ENCODE measurements at places on chromosomes 1 and 21.

DNA sequence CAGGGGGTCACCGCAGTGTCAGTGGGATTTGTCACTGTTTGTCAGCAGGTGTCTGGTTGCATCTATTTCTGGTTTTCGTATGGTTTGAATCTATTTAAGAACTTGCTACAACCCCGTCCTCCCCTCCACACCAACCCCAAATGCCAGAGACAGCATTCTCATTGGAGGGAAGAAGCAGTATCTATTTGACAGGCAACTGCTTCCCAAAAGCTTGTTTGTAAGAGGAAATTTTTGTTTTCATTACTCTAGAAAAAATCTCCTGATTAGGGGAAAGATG is 54.4 kb downstream of the NR5A2 start:
- no peak for DNase-seq

GRCh38 chr1:115647047-115647446 is 5.3 kb downstream of the VANGL1 start:
- no peak for DNase-seq

DNA sequence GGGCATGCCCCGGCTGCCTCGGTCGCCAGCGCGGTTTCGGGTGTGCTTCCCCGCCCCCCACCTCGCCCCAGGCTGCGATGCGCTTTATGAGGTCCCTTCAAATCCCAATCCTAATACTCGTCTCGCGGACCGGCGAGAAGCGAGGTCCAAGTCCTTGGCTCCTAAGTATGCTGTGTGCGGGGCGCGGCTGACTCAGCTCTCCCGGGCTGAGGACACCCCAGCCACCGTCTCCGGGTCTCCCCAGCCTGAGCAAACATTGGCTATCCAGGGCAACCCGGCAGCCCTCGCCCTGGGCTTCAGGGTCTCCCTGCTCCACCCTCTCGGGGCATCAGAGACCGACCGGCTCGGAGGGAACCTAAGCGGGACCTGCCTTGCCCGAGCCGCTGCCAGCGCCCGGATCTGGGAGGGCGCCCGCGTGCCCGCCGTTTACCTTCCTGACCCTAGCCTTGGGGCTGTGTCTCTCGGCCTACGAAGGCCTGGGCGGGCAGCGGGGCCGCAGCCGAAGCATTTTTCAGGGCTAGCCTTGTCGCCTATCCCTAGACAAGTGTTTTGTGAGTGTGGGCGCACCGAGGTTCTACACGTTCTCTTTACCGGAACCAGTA is 1.2 kb downstream of the ITPKB start:
- DNase-seq = peak; percentile 24

- no peak for DNase-seq
Measured at GRCh38 chr21:34336756-34337391, 26.9 kb upstream of the KCNE2 start.

DNA sequence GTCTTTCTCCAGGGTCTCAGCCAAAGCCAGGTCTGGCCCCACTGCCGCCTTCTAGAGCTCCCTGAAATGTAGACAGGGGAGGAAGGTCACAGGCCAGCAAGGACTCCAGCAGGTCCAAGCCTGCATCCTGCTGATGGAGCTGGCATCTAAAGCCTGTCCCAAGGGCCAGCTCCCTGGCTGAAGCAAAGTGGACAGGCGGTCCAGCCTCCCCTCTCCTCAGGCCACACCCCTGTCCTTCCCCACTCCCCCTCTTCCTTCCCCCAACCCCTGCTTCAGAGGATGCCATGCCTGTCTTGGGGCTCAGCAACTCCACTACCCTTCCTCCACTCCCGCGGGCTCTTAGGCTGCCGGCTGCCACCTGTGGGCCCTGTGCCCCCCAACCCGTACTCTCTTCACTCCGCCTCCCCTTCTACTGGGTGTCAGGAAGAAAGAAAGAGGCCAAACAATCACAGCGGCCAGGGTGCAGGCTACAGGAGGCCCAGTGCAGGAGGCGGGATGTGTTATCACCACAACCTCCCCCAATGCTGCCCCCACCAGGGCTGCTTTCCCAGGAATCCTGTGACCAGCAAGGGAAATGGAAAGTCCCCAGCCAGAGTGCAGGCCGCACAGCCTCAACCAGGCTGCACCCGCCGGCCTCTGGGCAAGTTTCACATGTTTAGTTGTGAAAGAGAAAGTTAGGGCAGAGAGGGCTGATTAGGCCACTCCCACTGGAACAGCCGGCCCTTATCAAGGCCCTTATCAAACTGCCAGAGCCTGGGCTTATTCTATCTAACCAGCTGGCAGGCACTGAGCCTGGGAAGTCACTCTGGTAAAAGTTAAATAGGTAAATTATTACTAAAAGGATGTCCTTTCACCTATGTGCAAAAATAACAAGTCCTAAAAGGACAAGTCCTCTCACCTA is 34.1 kb downstream of the ACOT7 start:
- DNase-seq = no peak

DNA sequence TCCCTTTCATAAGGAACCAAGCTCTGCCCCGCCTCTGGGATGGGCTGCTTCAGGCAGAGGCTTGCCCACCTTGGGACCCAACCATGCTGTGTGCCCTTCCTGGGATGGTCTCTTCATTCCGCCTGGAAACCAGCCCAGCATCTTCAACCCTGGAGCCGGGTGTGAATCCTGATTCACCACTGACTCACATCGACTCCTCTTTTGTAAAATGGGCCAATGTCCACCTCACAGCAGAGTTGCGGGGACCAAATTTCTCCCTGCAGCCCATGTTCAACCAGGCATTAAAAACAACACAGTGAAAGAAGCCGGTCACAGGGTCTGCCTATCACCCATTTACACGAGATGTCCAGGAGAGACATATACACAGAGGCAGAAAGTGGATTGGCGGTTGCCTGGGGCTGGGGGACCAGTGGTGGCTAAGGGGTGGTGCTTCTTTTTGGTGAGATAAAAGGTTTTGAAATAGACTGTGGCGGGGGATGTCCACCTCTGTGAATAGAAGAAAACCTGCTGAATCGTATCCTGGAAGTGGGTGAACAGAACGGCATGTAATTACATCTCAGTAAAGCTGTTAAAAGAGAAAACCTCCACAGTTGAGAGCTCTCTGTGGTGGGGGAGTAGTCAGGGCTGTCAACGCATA is 6.9 kb upstream of the GPR153 start:
- DNase-seq = no peak

GRCh38 chr1:65429806-65430205 is 9.3 kb downstream of the LEPR start:
- DNase-seq = no peak

DNA sequence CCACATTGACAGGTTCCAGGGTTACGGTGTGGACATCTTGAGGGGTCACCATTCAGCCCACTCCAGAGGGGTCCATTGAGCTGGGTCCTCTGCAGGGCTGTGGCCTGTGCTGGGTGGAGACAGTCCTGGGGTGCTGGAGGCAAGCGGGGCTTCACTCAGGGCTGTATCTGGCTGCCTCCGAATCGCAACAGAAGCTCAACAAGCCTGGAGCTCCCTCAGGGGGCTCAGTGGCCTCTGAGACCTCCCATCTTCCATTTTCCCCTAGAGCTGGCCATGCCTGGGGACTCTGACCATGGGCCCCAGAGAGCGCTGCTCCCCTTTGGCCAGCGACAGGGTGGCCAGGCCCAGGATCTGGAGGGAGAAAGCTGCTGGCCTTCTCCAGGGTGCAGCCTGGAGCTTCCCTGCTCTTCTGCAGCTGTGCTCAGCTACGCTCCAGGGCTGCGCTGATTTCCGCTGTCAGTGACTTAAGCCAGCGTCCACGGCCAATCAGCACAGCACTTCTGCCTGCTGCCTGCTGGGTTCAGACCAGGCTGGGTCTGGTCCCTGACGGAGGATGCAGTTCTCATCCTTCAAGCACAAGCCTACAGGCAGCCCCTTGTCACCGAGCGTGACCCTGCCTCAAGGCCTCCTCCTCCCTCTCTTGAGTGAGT is 45.0 kb upstream of the ADARB1 start:
- no peak for DNase-seq

DNA sequence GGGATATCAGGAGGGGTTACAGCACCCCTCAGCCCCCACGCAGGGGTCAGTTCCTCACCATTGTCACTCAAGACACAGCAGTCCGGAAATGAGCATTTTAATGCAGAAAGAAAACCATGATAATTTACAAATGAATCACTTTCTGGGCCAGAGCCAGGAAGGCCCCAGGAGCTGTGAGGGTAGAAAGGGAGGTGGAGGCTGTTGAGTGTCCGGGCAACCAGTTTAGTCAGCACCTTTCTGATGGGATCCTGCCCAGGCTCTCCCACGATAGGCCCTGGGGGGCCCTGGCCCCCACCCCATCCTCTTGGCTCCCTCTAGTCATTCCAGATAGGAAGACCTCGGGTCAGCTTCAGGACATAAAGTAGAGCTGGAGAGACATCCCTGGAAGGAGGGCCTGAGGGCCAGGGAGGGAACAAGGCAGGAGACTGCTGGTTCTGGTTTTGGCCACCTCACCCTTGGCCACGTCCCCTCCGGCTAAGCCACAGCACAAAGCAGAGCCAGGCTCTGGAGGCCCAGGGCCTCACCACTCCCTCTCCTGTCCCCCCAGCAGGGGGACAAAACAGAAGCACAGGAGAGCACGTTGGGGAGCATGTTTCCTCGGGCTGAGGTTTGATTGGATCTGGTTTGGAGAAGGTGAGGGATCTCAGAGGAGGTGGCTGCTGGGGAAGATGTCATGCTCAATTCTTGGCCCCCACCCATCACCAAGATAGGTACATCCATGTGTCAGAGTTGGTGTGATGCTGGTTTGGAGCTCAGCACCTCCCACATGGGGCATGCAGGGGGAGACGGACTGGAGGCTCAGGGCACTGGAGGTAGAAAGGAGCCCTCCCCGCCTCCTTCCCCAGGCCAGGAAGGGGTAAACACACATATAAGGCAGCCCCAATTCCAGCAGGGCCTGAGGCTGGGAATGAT is 20.6 kb downstream of the ETNK2 start:
- DNase-seq = no peak

DNA sequence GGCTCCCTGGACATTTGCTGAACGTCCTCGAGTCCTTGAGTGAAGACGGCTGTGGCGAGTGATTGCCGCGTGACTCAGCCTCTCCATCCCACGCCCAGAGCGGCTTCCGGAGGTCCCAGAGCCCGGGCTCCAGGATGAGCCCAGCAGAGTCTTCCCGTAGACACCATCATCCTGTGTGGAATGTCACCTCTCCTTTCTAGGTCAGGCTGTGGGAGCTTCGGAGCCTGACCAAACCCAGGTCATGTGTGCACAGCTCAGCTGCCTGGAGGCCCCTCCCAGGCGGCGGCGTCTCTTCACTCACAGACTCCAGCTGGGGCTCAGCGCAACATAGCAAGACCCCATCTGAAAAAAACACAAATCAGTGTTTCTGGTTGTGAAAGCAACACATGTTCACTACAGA is 38.2 kb downstream of the PRKCZ start:
- DNase-seq = no peak

GRCh38 chr21:37208056-37208721 is 58.9 kb downstream of the VPS26C start:
- DNase-seq = no peak

DNA sequence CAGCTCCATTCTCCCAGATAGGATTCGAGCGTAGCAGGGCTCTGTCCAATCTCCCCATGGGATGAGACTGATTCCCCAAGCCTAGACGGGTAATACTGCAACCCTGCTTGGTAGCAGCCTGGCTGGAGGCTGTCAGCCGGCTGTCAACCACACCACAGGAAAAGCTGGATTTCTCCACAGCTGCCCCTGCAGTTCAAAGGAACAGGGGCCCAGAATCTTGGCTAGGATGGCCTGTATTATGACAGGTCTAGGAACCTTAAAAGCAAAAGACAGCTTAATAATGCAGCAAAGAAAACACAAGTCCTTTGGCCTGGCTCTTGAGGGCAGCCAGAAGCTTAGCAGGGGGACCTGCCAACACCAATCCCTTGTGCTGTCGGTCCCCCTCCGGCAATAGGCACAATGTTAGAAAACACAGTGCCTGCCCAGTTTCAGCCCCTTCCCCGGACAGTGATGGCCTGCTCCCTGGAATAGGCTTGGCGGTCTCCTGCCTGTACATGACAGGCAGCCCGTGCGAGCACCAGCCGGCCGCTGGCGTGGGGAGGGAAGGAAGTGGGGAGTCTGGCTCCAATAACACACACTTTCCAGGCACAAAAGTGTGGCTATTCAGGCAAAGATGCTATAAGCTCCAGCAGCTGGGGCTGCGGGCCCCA is 90.5 kb downstream of the TRABD2B start:
- no peak for DNase-seq

DNA sequence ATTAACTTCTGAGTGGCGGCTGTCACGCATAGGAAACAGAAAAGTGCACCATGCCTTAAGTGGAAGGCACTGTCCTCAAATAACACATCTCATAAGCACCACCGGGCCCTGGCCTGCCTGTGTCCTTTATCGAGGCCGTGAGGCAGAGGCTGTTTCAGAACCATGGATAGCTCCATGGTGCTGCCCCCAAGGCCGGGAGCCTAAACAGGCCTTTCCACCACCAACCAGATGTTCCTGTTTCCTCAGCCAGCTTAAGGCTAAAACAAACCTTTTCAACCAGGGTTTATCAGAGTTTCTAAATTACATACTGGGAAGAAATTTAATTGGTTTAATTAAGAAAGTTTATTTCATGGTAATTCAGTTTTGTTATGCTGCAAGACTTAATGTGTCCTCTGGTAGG is 114.4 kb downstream of the DMRTA2 start:
- DNase-seq = no peak

DNA sequence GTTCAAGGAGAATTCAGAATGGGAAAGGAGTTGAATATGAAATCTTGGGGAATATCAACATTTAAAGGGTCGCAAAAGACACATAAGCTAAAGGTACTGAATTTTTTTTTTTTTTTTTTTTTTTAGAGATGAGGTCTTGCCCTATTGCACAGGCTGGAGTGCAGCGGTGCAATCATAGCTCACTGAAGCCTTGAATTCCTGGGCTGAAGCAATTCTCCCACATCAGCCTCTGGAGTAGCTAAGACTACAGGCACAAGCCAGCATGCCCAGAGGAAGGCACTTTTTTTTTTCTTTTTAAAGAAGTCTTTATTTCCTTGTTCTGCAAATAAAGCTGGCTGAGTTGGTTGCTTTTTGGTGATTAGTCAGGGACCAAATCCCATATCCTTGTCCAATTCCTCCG is 44.1 kb upstream of the RAB3GAP2 start:
- no peak for DNase-seq

- DNase-seq = no peak
Measured at GRCh38 chr1:72483846-72484357, 201.6 kb upstream of the NEGR1 start.

GRCh38 chr1:111082421-111083203 is 57.3 kb downstream of the DRAM2 start:
- no peak for DNase-seq

- DNase-seq = no peak
Measured at GRCh38 chr1:178651742-178652141, 73.3 kb upstream of the RALGPS2 start.

- no peak for DNase-seq
Measured at GRCh38 chr1:31310198-31310597, 13.4 kb downstream of the ZCCHC17 start.

GRCh38 chr1:61323681-61324328 is 241.4 kb downstream of the NFIA start:
- DNase-seq = no peak

All from stimulated activated CD4-positive, alpha-beta T cell treated with anti-CD3 and anti-CD28 coated beads, Interleukin-1b, Interleukin-23, amount 100 ng/mL, for 1 hour (primary cell).